ENCODE measurements at places on chromosomes 13 and 19.

- DNase-seq = no peak
These were observed 566 bp upstream of the CCDC97 start for GRCh38 chr19:41309180-41310032.

DNA sequence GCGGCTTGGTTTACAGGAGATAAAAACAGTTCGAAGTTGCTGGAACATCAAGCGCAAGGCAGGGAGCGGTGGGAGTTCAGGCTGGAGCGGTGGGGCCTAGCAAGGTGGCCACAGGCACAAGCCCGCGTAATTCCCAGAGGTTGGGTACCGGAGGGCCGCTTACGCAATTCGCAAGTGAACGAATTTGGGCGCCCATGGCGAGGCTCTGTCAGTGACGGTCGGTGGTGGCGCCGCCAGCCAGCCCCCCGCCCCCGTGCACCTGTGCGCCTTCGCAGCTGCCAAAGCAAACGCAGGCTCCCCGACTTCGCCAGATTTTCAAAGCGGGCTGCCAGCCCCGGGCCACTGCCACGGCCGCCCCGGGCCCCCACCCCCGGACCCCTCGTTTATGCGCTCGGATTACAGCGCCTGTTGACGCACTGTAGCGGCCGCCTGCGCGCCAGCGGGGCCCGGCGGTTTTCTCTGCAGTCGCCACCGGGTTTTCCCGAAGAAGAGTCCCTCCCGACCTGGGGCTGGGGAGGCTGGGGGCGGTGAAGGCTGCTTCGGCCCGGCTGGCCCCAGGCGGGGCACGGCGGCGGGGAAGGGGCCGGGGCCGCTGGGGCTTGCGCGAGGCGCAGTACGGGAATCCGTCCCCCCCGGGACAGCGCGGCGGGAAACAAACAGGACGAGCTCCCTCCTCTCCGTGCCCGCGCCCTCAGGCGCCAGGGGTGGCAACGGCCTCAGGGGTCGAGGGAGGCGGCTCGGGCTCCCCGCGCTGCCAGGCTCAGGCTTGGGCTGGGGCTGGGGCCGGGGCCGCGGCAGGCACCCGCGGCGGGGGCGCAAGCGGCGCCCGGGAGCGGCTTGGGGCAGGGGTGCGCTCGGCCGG is 709 bp downstream of the N4BP2L1 start:
- DNase-seq = no peak

GRCh38 chr13:42814868-42815267 is 33.5 kb downstream of the FAM216B start:
- no peak for DNase-seq

DNA sequence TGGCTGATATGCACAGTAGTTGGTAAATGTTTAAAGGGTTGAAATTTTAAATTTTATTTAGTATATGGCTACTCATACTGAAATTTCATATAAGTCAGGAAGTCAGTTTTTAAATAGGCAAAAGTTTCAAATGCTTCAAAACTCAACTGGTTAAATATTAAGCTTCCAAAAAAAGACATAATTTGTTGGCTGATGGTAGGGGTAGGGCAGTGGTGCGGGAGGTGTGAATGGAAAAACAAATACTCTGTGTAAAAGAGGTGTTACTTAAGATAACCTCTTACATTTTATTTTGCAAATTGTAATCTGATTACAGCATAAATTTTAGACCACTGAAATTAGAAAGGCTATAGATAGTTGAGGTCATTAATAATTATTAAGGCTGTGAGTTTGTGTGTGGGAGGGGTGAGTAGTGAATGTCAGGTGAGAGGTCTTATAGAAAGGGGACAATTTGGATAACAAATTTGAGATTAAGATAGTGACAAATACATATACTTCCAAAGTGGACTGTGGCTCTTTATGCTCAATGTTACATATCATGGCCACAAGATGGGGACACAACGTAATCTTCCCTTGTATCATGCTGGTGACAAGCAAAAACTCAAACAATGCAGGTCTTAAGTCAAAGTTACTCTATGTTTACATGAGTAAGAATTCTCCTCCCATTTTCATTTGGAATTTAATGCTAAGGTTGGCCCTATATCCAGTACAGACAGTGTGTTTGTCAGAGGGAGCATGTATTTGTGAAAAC is 36.6 kb upstream of the OXGR1 start:
- no peak for DNase-seq

- DNase-seq = no peak
These were observed 615.4 kb upstream of the MIR17HG start for GRCh38 chr13:90732049-90732448.

DNA sequence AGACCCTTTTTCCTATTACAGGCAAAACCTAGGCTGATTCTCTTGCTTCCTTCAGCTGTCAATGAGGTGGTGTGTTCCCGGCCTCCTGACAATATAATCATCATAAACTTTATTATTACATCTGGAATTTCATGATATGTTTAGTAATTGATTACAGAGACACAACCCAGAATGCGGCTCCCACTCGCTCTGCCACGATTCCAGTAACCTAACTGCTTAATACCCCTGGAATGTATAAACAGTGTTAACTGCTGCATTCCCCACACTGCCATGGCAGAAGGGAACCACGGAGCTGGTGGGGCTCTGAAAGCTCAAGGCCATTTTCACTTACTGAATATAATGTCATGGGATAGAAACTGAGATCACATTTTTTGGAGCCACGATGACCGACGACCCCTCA is 17.1 kb downstream of the TSHZ3 start:
- DNase-seq = no peak

- no peak for DNase-seq
These were observed 29.2 kb upstream of the GARRE1 start for GRCh38 chr19:34224996-34225658.

- DNase-seq = no peak
These were observed 1.0 kb downstream of the PDX1 start for GRCh38 chr13:27920677-27921420.

GRCh38 chr19:46927106-46927505 is 66.3 kb downstream of the ARHGAP35 start:
- no peak for DNase-seq

DNA sequence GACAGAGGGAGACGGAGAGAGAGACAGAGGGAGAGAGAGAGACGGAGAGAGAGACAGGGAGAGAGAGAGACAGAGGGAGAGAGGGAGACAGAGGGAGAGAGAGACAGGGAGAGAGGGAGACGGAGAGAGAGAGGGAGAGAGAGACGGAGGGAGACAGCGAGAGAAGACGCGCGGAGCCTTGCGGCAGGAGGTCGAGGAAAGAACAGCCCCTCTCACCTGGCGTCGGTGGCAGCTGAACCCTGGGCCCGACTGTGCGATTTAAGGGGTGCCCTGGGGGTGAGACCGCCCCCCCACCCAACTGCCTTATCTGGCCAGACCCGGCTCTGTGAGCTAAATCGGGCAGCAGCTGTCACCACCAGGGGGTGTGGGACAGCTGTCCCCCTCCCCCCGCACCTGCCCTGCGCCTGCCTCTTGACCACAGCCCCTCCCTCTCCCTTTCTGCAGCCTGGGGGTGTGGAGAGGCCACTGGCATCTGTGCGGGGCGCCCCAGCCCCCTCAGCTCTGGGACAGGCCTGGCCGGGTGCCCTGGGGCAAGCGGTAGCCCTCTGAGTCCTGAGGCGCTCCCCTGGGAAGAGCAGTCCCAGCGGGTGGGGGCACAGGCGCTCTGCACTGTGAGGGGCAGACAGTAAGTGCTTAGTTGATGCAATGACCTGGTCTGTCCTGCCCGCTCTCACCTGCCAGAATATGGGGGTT is 10.8 kb downstream of the JOSD2 start:
- no peak for DNase-seq

GRCh38 chr19:41577144-41577830 is 1.3 kb downstream of the CEACAM21 start:
- no peak for DNase-seq

DNA sequence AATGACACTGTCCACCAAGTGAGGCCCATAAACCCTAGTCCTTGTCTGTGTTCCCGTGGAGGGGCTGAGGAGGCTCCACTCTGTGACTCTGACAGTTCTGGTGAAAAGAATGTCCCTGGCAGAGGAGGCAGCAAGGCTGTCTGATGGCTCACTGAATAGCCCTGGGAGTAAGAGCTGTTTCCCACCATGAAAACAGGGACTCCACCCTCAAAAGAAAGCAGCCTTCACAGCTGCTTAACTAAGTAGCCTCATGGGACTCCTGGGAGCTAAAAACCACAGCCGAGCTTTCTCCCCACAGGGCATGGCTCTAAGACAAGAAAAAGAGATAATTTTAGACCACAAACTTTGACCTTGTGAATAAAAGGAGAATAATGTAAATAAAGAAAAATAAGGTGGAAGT is 135.1 kb upstream of the FRY start:
- DNase-seq = no peak

Data from stimulated activated CD8-positive, alpha-beta memory T cell treated with anti-CD3 and anti-CD28 coated beads, Interleukin-2, amount 100 ng/mL, for 1 hour (primary cell).